ENCODE measurements at places on chromosomes 6 and 20. TPM values are rescaled to one million over a fixed set of nuclear protein-coding genes. Genes with fewer than 3 reads are reported as not detected.
A peak's percentile ranks its signal among the peaks of the same experiment; 100 is the strongest.

- no peak for DNase-seq
Measured at GRCh38 chr6:6600875-6601274, 12.4 kb downstream of the LY86 start.

The ARMC12 gene
- 0.90 TPM for total RNA-seq

- peak; percentile 24 for DNase-seq
Measured at GRCh38 chr6:53896196-53896595, 101.4 kb downstream of the LRRC1 start.

- DNase-seq = peak; percentile 68
Measured at GRCh38 chr20:24470746-24471582, 1.5 kb downstream of the SYNDIG1 start.

DNA sequence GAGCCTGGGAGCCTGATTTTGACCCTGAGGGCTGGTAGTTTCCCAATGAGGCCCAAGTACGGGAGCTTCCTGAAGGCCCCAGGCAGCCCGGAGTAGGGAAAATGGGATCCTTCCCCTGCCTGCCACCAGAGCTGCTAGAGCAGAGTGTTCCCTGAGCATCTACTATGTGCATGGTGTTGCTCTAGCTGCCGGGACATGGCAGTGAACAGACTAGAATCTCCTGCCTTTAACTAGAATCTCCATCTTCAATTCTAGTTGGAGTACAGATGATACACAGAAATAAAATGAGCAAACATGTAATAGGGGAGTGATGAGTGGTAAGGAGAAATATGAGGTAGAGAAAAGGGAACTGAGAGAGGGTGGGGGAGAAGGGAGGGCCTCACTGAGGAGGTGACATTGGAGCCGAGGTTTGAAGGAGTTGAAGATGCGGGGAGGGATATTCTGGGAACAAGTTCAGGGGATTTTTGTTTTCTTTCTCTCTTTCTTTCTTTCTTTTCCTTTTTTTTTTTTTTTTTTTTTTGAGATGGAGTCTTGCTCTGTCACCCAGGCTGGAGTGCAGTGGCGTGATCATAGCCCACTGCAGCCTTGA is 18.5 kb downstream of the VSTM2L start:
- no peak for DNase-seq

The PFDN6 gene
- total RNA-seq = 62.2 TPM

DNA sequence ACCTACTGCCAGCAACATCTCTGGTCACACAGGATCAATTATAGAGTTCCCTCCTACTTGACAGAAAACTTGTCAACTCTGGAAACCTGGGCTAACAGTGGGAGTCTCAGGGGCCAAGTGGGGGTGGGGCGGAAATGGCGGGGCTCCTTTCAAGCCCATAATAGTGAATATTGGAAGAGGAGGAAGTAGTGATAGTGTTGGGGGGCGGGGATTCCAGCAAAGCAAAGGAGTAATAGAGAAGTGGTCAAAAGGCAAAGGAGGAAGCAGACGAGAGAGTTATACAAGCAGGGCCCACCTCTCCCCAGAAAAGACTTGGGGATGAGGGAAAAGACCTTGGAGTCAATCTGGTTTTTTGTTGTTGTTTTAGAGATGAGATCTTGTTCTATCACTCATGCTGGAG is 2.1 kb downstream of the DEF6 start:
- no peak for DNase-seq

- no peak for DNase-seq
Measured at GRCh38 chr20:61544910-61545889, 293.1 kb downstream of the CDH4 start.

The NHLRC1 gene
- 1.0 TPM for total RNA-seq

DNA sequence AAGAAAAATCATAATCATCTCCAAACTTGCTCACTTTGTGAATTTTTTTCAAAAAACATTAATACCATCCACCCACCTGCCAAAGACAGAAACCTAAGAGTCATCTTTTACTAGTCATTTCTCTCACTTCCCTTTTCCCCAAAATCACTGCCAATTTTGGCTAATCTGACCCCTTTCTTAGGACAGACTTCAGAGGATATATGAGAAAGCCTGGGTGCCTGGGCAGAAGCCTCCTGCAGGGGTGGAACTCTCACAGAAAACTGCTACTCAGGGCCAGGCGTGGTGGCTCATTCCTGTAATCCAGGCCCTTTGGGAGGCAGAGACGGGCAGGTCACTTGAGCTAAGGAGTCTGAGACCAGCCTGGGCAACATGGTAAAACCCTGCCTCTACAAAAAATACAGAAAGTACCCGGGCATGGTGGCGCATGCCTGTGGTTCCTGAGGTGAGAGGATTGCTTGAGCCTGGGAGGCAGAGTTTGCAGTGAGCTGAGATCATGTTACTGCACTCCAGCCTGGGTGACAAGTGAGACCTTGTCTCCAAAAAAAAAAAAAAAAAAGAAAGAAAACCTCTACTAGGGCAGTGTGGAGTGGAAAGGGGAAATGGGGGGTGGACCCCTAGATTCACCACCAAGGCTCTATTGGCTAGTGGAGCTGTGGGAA is 3.8 kb downstream of the DEK start:
- DNase-seq = no peak

DNA sequence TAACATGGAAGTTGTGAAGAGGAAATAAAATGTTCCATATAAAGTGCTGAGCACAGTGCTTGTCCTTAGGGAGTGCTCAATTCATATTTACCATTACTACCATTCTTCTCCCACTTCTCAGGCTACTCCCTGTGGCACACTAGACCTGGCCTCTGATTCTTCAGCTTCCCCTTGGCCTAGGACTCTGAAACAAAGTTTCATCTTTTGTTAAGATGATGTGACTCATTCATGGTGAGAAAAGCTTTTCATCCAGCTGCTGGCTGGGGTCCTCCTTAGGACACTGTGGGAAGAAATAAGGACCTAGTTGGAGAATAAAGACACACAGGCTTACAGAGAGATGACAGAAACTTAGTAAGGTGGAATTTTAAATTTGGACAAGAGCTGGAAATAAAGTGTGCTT is 314.8 kb downstream of the CDC5L start:
- no peak for DNase-seq

The IRAK1BP1 gene
- 12.8 TPM for total RNA-seq

DNA sequence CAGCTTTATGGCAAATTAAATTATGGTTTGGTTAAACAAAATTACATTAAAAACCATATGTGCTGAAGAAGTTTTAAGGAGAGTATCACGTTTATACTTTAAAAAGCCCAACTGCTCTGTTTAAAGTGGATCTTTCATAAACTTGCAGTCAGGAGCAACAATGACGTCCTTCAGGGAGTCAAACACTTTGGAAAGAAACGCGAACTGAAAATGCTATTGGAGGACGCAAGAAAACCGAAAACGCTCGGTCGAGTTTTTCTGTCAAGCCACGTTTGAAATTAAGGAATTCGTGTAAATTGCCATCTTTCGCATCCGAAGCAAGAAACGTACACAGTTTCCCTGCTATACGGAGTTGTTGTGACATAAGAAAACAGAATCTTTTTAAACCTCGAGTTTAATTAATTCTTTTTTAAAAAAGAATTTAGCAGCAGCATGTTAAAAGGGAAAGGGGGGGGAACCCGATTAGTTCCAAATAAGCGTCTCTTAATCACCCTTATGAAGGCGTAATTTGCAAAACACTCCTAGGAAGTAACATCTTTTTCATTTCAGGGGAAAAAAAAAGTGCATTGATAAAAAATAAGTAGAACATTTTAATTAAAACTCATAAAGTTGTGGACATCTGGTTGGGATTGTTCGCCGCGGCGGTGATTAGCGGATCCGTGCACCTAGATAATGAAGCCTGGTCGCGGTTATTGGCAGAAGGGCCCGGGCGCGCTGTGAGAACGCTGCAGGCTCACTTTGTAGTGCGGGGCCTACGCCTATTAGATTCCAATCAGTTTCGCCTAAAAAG is 295.4 kb downstream of the TFAP2C start:
- peak; percentile 85 for DNase-seq

DNA sequence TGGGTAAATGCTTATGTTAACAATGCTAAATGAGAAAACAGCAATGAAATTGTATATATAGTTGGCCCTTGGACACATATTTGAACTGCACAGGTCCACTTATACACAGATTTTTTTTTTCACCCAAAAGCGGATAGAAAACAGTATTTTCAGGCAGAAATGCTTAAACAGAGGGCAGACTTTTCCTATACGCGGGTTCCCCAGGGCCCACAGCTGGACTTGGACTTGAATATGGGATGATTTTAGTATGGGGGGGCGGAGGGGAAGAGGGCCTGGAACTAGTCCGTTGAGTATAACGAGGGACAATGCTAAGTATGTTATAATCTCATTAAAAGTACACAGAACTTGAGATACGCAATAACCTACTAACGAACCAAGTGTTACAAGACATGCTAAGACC is 1.1 kb upstream of the PRSS35 start:
- no peak for DNase-seq
